ENCODE measurements at places on chromosomes 11 and 22.

GRCh38 chr11:44684859-44685281, 41.9 kb upstream of the TSPAN18 start:
- no peak for DNase-seq

GRCh38 chr11:119778391-119779194, 49.6 kb upstream of the NECTIN1 start:
- DNase-seq: no peak

DNA sequence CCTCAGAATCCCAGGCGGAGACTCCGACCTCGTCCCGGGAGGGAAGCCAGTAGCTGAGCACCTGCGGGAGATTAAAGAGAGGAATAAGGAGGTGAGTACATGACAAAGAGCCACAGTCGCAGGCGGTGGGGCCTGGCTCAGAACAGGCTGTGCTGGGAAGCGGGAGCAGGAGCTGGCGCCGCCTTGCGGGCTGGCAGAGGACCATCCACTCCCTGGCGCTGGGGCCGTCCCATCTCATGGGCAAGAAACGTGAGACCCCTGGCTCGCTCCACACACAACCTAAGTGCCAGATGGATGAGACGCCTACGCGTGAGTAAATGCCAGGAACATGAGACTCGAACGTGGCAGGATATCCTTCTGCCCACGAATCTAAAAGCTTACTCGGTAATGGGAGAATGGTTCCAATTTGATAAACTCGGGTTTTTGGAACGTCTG, 6.3 kb downstream of the CEND1 start:
- peak; percentile 84 for DNase-seq

- DNase-seq: no peak
Observed at GRCh38 chr22:42724062-42724461, 3.4 kb upstream of the A4GALT start.

DNA sequence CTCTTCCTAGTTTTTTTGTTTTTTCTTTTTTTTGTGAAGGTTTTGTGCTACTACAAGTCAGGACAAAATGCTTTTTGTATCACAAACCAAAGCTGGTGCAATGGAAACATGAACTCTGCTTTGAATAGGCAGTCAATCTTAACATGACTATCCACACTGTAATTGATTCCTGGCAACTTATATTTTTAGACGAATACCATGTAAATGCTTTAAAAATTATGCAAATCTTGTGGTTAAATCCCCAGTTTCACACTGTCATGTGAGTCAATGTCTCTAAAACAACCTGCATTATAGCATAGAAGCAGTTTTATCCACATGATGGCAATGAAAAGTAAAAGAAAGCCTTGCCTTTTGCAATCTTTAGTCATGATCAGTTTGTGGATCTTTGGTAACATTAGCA, 8.9 kb downstream of the TRPC6 start:
- no peak for DNase-seq

- DNase-seq: no peak
Observed at GRCh38 chr22:29887358-29887757, 4.4 kb downstream of the MTMR3 start.

GRCh38 chr11:84922836-84923235, 704.3 kb downstream of the DLG2 start:
- no peak for DNase-seq

GRCh38 chr22:39114112-39114511, 17.1 kb downstream of the APOBEC3H start:
- no peak for DNase-seq

DNA sequence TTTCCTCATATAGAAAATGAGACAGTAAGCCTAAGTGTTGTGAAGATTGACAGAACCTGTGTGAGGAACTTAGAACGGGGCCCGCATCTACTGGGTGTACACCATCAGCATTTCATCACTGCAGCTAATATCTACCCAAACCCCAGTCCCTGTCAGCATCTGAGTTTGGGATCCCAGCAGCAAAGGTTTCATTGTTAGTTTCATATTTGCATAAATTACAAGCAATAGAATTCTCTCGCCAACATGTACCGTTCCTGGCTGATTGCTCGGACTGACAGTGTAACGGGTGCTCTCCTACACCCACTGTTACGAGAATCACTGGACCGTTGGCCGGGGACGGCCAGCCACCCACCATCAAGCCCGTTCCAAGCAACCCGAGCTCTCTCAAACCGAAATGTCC, 10.4 kb upstream of the TMPRSS6 start:
- no peak for DNase-seq

DNA sequence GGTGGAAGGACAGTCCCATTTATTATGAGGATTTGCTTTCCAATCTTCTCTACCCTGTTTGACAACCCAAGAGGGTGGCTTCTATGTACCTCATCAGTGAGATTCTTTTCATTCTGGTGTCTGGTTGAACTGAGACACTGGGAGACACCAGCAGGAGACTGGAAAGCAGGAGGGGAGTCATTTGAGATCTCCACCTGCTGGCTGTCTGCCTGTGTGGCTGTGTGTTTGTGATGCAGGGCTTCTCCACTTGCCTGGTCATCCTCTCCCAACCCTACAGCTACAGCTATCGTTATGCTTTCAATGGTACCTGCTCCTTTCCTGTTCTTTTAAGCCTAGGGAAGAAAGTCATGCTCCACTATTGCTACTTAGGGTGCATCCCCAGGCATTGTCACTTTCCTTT, 48.6 kb downstream of the MRGPRX1 start:
- no peak for DNase-seq

DNA sequence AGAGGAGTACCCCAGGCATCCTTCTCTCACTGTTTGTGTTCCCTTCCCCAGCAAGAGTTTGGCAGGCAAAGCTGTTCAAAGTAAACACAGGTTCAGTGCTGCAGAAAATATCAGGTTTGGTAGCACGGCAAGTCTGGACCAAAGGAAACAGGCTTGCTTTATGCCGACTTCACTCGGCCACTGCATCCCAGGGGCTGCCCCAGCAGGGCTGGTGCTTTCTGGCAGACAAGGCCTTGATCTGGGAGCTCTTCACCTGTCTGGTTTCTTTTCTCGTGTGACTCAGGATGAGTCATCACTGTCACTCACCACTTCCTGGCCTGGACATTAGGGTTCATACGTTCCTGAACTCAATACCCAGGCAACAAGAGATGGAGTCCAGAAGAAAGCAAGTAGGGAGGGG, 52.6 kb upstream of the NAV2 start:
- peak; percentile 91 for DNase-seq

GRCh38 chr11:26106726-26107125, 225.2 kb upstream of the ANO3 start:
- DNase-seq: no peak

Data from ELR (cell line).